Bronchial epithelial cell (primary cell): ENCODE measurements at places on chromosomes 5 and 9.

DNA sequence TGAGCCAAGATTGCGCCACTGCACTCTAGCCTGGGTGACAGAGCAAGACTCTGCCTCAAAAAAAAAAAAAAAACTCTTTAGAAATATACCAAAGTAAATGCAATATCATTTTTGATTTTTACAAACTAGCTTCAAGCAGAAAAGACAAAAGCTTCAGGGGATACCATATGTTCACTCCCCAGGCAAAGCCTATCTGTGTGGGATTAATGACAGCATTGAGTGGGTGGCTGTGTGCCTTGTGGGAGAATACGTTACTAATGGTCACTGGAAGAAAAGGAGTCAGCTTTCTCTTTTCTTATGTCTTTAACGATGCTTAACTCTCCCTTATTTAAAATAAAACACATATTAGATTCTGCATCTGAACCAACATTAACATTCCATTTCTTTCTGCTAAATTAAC lies 1.9 kb downstream of the PCA3 start:
- no peak for DNase-seq

DNA sequence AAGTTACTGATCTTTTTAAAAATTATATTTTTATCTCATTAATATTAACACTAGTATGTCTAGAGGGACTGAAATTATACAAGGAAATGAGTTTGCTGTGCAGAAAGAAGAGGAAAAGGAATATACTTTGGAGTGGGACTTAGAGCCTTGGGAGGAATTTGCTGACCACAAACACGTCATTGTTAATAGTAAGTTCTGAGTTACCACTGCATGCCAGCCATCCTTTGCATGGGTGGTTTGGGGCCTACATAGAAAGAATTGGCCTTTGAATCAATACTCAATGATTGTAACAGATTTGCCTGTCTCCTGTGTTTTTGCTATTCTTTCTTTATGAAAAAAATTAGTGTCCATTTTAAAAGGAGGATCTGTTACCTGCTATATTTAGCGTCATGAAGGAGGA lies 232.6 kb upstream of the TNC start:
- DNase-seq = no peak

DNA sequence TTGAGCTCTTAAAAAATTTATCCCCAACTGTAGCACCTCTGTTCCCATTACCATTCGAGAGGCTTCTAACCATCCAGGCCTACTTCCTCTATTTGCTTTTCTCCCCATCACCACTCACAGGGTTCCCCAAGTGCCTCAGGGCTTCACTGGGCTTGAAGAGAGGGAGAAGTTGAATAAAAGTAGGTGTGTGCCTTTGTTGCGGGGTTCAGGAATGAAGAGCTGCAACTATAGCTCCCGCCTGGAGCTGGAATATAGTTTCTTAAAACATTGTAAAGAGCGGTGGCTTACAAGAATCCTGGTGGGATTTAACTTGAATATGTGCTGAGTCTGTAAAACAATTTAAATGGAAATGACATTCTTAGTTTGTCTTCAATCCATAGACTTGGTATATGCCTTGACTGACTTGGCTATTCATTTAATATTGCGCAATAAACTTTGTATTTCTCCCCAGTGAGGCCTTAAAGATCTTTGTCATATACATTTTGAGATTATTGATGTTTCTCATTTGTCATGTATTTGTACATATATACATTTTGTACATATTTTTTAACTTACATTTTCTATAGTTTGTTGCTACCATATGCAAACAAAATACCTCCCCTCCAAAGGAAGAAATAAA lies 7.2 kb downstream of the ENTREP1 start:
- DNase-seq = peak; percentile 7

- peak; percentile 88 for DNase-seq
These were observed 361.9 kb downstream of the ARHGEF28 start for GRCh38 chr5:73987915-73988314.

GRCh38 chr5:36648426-36648825 lies 42.0 kb downstream of the SLC1A3 start:
- no peak for DNase-seq

DNA sequence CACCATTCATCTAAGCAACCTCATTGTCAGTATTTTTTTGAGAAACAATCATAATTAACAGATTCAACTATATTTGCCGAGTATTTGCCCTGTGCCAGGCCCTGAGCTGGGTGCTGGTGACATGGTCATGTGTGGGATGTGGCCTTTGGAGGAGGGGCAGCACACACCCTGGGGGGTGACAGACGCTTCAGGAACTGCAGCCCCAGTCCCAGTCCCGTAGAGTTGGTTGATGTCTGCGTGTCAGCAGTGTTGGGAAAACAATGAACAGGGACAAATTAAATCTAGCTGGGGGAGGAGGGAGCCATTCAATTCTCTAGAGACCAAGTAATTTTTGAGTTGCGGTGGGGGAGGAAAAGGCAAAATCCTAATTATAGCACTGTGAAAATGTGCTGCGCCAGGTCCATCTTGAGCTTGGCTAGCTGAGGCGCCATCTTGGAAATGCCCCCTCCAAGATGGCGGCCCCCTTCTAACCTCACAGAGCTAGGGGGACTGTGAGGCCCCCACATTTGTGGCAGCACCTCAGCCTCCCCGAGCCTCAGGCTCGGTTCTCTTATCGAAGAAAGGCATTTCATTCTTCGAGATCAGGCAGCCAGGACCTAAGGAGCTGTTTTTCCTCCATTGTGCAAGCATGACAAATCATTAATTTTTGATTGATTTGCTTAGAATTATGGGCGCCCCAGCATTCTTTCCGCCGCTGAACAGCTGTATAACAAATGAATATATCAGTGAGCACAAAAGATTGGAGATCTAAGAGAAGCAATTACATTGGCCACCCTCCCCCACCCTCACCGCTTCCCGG lies 87.8 kb downstream of the ZNF618 start:
- no peak for DNase-seq

GRCh38 chr5:143311955-143312354 lies 91.5 kb downstream of the NR3C1 start:
- no peak for DNase-seq

- DNase-seq = no peak
These were observed 25.4 kb upstream of the SSBP2 start for GRCh38 chr5:81776258-81776657.

- no peak for DNase-seq
These were observed 553.3 kb upstream of the SGCD start for GRCh38 chr5:155773680-155774079.

GRCh38 chr9:132162764-132163456 lies 1.1 kb downstream of the NTNG2 start:
- no peak for DNase-seq

DNA sequence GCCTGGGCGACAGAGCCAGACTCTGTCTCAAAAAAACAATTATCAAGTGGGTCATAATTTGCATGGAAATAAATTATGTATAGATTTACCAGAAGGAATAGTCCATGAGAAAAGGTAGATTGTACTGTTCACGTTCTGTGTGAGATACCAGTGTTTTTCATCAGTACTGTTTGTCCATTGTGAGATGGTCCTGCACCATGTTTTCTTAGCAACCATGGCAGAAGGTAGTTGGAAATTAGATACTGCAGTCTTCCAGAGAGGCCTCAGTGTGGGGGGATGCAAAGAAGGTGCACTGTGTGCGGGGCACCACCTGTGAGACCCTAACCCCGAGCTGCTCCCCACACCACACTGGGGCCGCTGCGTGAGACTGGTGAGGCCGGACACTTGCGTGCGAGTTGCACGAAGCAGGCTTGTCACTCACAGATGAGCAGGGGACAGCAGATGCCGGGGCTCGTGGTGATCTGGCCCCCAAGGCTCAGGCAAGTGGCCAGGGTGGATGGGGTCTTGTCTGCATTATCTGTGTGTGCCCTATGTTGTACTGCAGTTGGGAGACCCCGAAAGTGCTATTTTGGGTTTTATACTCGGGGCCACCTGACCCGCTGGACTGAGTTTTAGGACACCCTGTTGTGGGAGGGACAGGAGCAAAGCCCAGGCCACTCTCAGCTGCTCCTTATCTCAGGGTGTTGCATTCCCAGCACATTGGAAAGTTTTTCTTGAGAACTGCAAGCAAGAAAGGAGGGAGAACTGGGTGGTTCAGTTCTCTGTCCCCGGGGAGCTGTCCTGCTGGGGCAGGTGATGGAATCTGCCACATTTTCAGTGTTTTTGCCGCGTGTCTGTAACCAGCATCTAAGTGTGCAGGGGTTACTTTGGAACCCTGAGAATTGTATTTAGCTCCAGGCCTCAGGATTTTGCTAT lies 61.9 kb downstream of the EHMT1 start:
- no peak for DNase-seq

DNA sequence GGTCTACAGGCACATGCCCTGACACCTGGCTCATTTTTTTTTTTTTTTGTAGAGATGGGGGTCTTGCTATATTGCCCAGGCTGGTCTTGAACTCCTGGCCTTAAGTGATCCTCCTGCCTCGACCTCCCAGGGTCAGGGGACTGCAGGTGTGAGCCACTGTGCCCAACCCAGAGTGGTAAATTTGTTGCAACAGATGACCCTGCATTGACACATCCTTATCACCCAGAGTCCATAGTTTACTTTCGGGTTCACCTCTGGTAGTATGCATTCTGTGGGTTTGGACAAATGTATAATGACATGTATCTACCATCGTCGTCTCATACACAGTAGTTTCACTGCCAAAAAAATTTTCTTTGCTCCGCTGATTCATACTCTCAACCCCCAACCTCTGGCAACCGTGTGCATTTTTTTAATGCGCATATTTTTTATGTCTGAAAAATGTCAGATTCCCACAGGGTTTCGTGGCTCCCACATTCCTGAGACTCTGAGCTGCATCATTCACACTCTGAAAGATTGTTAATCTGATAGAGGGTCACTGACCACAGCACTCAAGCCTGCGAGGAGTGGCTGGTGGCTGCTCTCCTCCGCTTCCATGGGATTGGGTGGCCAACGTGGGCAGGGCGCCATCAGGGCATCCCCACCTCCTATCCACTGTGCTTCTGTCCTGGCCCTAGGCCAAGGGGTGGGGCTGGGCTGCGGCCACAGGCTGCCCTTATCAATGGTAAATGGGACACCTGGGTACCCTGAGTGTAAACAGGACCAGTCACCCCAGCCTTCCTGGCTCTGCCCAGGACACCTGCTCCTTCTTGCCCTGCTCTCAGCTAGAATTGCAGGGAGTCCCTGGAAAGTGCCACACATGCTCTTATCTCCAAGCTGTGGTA lies 9.6 kb downstream of the NDST1 start:
- DNase-seq = peak; percentile 85

DNA sequence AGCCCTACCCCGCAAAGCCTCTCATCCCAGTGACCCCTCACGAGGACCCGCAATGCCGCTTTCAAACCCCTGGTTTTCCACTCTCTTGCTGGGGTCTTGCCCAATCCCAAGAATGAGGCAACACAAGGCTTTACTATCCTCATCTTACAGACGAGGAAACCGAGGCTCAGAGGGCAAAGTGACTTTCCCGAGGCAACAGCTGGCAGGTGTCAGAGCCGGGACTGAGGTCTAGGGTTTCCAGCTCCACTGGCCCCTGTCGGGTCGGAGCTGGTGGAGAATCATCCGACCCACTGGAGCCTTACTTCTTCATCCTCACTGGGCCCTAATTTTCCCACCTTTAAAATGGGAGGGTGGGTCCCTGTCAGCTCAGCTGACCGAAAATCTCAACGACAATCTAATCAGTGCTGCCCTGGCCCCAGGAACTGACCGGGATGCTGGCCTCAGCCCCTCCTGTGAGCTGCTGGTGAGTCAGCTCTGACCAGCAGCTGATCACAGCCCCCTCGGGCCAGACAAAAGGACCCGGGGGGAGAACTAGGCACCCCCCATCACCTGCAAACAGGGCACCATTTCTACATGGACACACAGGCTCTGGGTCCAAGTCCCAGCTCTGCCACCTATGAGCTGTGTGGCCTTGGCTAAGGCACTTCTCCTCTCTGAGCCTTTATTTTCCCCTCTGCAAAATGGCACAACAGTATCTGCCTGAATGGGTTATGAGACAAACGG lies 72.7 kb upstream of the STXBP1 start:
- no peak for DNase-seq

- peak; percentile 13 for DNase-seq
These were observed 260.9 kb upstream of the TUT7 start for GRCh38 chr9:86614871-86615849.

GRCh38 chr5:50968356-50969149 lies 302.1 kb downstream of the PARP8 start:
- no peak for DNase-seq

DNA sequence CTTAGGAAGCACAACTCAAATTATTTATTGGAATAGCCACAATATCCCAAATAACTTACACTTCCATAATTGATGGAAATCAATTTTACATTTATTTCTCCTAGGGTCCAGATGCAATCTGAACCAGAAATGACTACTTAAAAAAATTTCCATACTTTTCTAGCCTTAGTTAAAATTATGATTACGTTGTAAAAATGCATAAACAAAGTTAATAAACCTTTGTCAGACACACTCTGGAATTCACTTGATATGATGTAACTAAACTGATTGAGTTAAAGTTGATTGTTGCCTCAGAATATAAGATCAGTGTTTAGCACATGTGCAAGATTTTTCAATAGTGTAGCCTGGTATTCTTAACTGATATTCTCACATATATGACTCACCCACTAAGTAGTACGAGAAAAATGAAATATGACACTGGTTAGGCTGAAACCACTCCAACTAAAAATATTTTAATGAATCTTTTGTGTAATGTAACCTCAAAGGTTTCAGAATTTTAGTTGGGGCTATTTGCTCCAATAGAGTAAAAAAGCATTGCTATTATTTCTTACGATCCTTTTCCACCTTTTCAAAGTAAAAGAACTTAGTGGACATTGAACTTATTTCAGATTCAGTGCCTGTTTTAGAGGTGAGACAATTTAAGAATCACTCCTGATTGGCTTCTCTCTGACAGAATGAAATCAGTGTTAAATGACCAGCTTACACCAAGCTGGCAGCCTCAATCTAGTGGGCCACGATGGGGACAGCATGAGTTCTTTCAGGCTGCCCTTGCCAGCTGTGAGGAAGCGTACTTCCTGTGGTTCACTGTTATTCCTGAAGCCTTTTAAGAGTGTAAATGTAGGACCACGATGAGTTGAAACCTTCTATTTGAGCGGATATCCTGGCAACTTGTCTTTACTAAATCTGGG lies 277.2 kb upstream of the CDH9 start:
- DNase-seq = peak; percentile 77

GRCh38 chr5:142939006-142939405 lies 168.8 kb downstream of the ARHGAP26 start:
- no peak for DNase-seq

DNA sequence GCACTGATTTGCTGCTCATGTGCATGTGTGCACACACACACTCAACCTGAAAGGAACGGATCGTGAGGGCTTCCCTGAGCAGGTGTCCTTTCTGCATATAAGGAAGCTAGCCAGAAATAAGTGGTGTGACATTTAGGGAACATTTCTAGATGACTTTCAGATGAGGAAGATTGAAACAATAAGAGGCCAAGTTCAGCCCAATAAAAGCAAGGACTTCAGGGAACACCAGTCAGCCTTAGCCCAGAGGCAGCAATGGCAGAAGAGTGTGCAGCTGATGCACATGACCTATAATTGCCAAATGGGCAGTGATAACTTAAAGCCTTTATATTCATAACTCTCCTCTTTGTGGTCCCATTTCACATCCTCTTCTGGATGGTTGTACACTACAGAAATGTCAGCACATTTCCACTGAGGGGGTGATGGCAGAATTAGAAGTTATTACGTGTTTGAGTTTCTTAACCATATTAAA lies 255.5 kb downstream of the TRIM32 start:
- no peak for DNase-seq

- no peak for DNase-seq
These were observed 326.6 kb downstream of the ENC1 start for GRCh38 chr5:74313896-74314295.

- peak; percentile 80 for DNase-seq
These were observed 57.7 kb upstream of the STC2 start for GRCh38 chr5:173385832-173386360.
